ENCODE measurements at places on chromosomes 6 and 20.

- no peak for ATAC-seq
Measured at GRCh38 chr20:64113796-64114355, 6.5 kb upstream of the NPBWR2 start.

DNA sequence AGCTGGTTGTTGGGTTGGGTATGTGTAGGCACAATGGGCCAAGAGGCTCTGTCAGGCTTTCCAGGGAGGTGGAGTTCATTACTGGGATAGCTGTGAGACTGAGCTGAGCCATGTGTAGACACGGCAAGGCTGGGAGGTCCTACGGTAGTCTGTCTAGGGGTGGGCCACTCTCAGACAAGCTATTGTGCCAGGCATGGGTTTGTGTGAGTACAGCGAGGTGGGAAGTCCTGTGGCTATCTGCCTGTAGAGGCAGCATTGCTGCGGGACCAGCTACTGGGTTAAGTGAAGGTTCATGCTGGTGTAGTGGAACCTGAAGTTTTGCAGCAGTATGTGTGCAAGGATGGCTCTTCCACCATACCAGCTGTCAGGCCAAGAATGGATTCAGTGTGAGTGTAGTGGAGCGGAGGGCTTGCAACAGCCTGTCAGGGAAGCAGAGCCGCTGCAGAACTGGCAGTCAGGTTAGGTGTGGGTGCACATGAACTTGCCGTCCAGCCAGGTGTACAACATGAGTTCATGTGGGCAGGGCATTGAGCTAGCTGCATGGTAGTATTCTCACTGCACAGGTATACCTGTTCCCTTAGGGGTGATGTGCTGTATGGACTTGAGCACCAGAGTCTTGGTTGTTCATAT, 78.0 kb upstream of the CENPW start:
- no peak for ATAC-seq

- no peak for ATAC-seq
Measured at GRCh38 chr6:52529311-52529710, 47.5 kb downstream of the TRAM2 start.

DNA sequence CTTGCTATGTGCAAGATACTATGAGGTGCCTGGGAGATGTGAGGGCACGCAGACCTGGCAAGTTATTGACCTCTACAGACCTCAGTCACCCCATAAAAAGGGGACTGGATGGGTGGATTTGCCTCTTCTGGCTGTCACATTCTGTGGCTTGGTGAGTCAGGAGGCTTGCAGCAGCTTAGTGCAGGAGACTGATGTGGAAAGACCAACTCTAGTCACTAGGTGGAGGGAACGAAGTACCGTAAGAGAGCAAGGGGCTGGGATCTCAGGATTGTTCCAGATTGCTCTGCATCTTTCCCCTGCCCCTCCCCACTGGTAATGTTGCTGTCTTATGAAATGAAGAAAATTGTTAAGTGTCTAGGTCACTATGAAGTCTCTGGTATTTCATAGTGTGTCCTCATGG, 3.3 kb downstream of the MAPRE1 start:
- ATAC-seq, result peak; percentile 38

- ATAC-seq, result no peak
Measured at GRCh38 chr6:11054722-11055121, 10.6 kb upstream of the ELOVL2 start.

DNA sequence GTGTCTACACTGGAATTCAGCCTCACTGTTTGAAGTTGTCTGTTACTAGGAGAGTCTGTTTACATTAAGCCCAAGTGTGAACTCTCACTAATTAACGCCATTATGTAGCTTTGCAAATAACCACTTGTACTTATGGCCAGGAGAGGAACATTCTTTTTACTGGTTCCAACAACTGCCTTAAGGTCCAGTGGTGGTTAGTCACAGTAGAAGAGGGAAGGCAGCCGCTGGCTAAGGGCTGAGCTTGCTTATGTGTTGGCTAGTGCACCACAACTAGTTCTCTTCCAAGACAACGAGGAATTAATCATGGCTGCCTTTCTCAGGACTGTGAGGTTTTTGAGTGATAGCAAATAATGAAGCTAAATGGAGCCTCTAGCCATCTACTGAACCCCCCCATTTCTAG, 14.9 kb upstream of the SLC22A23 start:
- no peak for ATAC-seq
